Activated CD8-positive, alpha-beta memory T cell treated with anti-CD3 and anti-CD28 coated beads for 4 hours (primary cell): ENCODE measurements at places on chromosomes 1 and 21.

DNA sequence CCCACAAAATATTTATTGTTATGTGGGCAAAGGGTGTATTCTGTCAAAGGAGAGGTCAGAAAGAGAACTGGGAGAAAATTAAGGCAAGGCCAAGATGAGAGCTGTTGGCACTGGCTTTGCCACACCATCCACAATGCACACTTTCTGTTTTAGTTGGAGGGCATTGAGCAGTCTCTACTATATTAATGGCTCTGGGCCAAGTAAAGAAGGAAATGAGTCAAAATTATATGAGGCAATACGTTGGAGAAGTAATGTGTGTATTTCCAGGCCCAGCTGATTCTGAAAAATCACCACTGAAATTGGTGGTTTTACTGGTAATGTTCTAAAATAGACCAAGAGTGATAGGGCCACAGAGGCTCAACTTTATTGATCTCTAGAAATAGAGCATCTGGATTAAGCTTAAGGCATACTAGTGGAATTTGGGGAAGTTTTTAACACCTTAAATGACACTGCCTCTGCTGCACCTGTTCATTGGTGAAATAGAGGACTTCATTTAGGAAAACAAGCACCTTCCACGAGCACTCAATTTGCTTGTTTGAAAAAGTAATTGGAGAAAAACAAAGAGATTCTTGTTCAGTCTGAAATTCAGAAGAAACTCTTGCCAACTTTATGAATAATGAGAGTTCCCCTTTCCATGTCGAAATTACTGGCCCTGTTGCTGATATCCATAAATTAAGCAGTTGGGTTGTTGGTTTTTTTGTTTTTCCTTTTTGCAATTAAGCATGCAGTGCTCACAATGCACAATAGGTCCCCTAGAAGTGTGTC lies 424.9 kb downstream of the ADGRL2 start:
- no peak for DNase-seq

GRCh38 chr1:19456968-19457441 lies 28.3 kb downstream of the CAPZB start:
- no peak for DNase-seq

GRCh38 chr1:9078752-9079500 lies 9.5 kb upstream of the SLC2A5 start:
- no peak for DNase-seq

DNA sequence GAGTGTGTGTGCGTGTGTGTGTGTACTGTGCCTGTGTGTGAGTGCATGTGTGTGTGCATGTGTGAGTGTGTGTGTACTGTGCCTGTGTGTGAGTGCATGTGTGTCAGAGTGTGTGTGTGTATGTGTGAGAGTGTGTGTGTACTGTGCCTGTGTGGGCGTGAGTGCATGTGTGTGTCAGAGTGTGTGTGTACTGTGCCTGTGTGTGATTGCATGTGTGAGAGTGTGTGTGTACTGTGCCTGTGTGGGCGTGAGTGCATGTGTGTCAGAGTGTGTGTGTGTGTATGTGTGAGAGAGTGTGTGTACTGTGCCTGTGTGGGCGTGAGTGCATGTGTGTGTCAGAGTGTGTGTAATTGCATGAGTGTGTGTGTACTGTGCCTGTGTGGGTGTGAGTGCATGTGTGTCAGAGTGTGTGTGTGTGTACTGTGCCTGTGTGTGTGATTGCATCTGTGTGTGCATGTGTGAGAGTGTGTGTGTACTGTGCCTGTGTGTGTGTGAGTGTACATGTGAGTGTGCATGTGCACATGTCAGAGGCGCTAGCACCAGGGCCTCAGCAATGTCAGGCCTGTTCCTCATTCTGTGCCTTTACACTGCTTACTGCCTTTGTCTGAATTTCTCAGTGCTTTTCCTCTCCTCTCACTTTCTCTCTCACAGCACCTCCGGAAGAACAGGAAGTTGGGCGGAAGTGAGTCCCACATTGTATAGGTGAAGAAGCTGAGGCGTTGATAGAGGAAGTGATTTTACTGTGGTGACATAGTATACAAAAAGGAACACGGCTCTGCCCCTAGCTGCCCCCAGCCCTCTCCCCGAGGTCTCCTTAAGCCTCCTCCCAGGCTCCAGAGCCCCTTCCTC lies 4.9 kb downstream of the SLC5A9 start:
- DNase-seq: no peak

DNA sequence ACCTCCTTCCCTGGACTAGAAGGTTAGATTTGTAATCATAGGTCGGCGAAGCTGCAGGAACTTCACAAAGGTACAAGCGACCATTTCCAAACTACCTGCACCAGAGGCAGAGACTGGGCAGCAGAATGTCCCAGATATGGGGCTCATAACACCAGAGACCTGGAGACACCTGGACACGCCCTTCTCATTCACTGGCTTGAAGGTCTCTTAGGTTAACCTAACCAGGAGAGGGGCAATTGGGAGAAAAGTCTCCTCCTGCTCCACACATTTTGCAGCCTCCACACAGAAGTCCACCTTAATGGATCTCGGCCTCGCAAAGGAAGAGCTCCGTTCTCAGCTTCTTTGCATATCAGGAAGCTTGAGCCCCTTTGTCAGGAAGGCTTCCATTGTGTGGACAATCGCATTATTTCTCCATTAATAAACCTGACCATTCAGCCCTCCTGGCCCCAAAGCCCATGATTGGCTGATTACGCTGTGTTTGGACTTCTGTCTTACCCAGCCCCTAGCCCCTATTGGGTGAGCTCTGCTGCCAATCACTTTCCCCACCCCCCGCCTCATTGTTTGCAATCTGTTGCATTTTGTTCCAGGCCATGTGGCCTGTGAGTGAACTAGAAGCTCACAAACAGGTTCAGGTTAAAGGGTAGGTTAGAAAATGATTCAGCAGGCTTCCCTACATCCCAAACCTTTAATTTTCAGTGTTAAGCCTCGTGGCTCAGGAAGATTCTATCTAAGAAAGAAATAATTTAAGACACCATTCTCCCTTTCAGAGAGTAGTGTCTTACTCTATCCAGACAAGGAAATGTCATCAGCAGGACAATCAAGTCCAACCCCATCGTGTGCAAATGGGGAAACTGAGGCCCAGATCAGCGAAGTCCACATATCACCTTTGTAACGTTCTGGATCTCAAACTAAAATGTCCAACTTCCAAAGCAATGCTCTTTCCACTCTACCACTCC lies 2.8 kb downstream of the MYCL start:
- no peak for DNase-seq

DNA sequence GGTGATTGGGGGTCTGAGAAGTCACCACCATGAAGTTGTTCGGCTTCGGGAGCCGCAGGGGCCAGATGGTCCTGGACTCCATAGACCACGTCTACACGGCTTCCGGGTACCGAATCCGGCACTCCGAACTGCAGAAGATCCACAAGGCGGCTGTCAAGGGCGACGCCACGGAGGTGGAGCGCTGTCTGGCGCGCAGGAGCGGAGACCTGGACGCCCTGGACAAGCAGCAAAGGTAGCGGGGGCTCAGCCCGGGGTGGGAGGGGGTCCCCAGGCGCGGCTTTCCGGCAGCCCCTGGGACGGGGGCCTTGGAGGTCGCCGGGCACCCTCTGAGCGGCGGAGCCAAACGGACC lies 146.5 kb downstream of the LIPI start:
- no peak for DNase-seq

DNA sequence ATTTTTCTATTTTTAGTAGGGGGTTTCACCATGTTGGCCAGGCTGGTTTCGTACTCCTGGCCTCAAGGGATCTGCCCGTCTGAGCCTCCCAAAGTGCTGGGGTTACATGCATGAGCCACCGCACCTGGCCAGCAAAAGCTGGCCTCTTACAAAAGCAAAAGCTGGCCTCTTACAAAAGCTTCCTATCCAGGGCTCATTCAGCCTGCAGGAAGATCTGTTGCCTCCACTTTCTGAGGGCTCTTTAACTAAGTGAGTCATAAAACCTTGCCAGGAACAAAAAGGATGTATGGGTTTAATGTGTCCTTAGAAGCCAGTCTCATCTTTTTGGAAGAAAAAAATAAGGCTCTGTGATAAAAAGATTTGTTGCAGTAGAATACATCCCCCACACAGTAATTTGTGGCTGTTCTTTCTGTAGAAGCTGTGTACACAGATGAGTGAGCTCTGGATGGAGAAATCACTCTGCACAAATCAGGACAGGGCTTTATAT lies 15.0 kb downstream of the HTR1D start:
- DNase-seq: no peak

DNA sequence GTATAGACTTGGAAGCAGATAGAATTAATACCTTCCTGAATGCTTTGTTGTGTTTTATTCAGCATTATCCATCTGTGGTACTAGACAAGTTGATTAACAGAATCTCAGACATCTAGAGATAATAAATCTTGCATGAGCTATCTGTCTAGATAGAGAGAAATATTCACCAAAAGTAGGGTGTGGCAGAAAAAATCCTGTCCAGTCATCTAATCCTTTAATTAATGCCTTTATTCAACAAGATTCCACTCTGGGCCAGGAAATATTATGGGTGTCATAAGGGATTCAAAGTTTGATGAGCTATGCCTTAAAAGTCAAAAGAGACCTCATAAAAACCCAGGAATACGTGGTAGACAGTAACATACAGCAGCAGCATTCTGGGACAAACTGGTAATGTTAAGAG lies 601.2 kb downstream of the LMO4 start:
- no peak for DNase-seq

GRCh38 chr1:30418061-30418938 lies 305.1 kb downstream of the MATN1 start:
- DNase-seq: no peak

DNA sequence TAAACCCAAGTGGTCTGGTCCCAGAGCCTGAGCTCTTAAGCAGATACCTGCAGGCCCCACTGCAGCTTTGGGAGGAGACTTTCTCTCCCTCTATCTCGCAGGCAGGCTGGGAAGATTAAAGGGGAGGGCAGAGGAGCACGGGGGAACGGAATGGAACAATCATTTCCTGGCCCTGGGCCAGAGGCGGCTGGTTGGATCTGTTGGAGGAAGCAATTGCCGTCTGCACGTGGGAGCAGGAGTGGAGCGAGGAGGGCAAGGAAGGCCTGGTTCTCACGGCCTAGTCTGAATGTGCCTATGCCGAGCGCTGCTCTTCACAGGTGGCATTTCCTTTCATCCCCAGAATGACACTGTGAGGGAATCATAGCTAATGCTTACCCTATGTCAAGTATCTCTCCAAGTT lies 23.7 kb downstream of the NKAIN1 start:
- DNase-seq: no peak

- no peak for DNase-seq
These were observed 10.2 kb downstream of the TMEM81 start for GRCh38 chr1:205074084-205074483.

- no peak for DNase-seq
These were observed 330.0 kb upstream of the DEPDC1 start for GRCh38 chr1:68826836-68827235.

DNA sequence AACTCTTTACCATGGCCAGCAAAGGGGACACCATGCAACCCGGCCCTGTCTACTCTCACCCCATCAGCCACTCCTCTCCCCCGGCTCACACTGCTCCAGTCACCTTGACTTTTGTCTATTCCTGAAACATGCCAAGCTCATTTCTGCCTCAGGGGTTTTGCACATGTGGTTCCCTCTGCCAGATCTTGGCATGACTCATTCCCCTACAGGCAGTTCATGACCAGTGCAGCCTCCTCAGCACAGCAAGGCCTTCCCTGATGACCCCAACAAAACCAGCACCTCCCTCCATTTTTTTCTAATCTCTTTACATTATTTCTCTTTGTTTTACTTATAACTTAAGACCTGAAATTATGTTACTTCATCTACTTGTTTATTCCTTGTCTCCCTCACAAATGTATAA lies 58.6 kb upstream of the GJB5 start:
- DNase-seq: no peak

GRCh38 chr1:150558303-150558704 lies 9.1 kb downstream of the ADAMTSL4 start:
- no peak for DNase-seq

DNA sequence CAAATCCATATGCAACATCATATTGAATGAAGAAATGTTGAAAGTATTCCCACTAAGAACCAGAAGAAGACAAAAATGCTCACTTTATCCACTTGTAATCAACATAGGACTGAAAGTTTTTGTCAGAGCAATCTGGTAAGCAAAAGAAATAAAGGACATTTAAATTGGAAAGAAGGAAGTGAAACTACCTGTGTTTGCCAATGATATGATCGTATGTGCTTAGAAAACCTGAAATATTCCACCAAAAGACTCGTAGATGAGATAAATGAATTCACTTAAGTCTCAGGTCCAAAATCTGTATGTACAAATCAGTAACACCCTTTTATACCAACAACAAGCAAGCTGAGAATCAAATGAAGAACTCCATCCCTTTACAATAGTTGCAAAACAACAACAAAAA lies 8.5 kb downstream of the PRAMEF1 start:
- no peak for DNase-seq

GRCh38 chr1:157484573-157484972 lies 67.7 kb downstream of the FCRL5 start:
- no peak for DNase-seq

- DNase-seq: no peak
These were observed 62.0 kb upstream of the HOOK1 start for GRCh38 chr1:59752556-59753414.

- DNase-seq: no peak
These were observed 1.9 kb upstream of the DENND2D start for GRCh38 chr1:111202366-111202706.

DNA sequence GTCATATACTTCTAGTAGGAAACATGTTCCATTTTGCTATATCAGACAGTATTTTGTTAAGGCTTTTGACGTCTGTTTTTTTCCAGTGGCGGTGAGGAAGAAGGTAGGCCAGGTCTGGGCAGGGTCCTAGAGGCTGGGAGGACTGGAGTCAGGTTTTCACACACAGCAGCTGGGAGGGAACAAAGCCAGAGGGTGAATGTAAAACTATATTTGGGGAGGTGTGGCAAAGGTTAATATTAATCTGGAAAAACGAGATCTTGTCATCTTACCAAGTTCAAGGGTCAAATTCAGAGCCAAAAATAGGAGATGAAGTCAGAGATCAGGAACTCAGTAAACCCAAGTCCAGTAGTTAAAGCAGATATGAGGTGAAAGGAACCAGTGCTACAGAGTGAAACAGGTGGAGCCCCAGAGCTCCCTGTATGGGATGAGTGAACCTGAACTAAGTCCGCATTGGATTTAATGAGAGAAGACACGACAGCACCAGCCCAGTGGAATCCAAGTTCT lies 10.7 kb upstream of the OTUD7B start:
- DNase-seq: no peak

GRCh38 chr1:1985375-1986050 lies 18.1 kb downstream of the CFAP74 start:
- no peak for DNase-seq

DNA sequence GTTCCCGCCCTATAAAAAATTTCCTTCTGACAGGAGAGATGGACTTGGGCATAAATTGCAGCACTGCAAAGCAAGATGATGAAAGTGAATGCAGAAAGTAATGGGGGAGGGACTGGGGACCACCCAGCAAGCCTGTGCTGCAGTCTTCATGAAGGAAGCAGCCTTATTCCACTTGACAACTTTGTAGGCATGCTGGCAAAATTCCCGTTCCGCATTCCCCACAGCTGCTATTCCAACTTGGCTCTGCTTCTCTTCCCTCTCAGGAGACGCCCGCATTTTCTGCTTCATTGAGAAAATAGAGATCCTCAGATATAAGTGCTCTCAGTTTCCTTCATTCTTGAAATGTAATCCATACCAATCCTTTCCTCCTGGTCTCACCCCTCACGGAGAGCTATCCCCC lies 2.4 kb downstream of the HMGB4 start:
- DNase-seq: no peak

- DNase-seq: no peak
These were observed 16.0 kb downstream of the ZNF697 start for GRCh38 chr1:119632103-119632490.

- no peak for DNase-seq
These were observed 1.9 kb upstream of the HLCS start for GRCh38 chr21:36968414-36968813.

- no peak for DNase-seq
These were observed 101.9 kb downstream of the SLC45A1 start for GRCh38 chr1:8419861-8420260.
